Stimulated activated CD8-positive, alpha-beta memory T cell treated with anti-CD3 and anti-CD28 coated beads, Interleukin-4, amount 100 ng/mL, for 4 hours (primary cell): ENCODE measurements at places on chromosomes 1 and 21.

- DNase-seq: no peak
Measured at GRCh38 chr1:26161415-26162219, 2.7 kb downstream of the FAM110D start.

DNA sequence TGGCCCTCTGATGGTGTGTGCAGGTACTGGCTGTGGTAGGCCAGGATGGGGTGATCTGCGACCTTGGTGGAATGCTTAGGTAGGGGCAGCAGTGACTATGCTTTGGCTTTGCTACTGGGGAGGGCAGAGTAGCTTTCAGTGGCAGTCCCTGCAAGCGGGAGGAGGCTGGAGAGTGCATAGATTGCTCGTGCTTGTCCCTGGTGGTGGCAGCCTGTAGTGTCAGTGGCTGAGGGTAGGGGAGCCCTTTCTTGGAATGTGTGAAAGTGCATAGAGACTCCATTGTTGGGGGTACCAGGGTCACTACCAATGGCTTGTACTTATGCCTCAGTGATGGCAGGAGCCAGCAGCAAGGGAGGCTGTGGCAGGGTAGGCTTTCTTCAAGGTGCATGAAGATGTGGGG, 582.6 kb downstream of the MRPL39 start:
- DNase-seq: no peak

GRCh38 chr1:231134624-231135023, 27.2 kb upstream of the TRIM67 start:
- no peak for DNase-seq

GRCh38 chr1:169725930-169726329, 7.9 kb downstream of the SELE start:
- no peak for DNase-seq

GRCh38 chr1:24830680-24831272, 85.5 kb downstream of the CLIC4 start:
- no peak for DNase-seq

GRCh38 chr21:28856588-28857250, 136.0 kb downstream of the LTN1 start:
- no peak for DNase-seq

- DNase-seq: no peak
Measured at GRCh38 chr1:245345191-245345884, 190.6 kb downstream of the KIF26B start.

DNA sequence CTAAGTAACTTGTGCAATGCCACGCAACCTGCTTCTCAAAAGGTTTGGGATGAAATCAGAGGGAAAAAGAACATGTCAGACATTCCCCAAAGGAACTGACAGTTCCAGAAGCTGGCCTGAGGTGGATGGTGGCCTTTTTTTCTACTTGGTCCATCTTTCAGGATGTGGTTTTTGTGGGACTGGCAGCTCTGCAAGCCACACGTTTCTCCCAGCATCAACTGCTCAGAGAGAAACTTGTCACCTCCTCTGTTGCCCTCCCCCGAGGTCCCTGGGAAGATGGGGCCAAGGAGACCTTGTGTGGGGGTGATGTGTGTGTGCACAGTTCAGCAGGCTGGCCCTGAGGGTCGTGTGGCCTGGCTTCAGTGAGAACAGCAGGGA, 2.5 kb upstream of the DHRS3 start:
- no peak for DNase-seq

- no peak for DNase-seq
Measured at GRCh38 chr1:33119050-33119449, 38.1 kb downstream of the AZIN2 start.

DNA sequence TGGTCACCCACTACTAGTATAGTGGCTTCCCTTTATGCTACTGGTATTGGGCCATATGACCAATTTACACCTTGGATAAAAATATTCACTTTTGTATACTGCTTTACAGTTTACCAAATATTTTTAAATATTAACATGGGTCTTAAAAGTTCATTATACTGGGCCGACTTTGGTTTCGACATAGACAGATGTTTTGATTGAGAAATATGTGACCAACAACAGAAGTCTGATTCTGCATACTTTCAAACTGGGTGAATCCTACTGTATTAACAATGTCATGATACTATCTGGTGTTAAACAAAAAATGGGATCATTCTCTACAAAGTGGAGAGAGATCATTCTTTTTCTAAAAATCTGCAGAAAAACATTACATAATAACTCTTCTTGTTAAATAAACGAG, 134.8 kb downstream of the AKT3 start:
- no peak for DNase-seq

- DNase-seq: no peak
Measured at GRCh38 chr1:186511761-186512637, 51.1 kb upstream of the PDC start.

- DNase-seq: no peak
Measured at GRCh38 chr21:31900121-31900895, 27.5 kb downstream of the HUNK start.

DNA sequence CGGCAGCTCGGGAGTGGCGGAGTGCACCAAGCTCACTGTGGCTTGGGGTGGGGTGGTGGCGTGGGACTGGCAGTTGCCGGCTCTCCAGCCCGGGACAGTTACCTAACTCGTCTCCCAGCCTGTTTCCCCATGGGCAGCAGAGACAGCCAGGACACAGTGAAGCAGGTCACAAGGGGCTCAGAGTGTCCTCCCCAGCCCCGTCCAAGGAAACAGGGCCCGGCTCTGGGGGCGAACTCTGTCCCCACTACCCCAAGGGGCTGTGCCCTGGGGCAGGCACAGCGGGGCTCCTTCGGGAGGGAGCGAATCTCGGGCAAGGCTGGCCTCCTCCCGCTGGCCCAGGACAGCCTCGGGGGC, 759 bp downstream of the GPR157 start:
- DNase-seq: no peak

- no peak for DNase-seq
Measured at GRCh38 chr1:163870666-163871065, 548.9 kb downstream of the NUF2 start.

- DNase-seq: no peak
Measured at GRCh38 chr21:44593598-44594405, 1.5 kb upstream of the KRTAP10-6 start.

DNA sequence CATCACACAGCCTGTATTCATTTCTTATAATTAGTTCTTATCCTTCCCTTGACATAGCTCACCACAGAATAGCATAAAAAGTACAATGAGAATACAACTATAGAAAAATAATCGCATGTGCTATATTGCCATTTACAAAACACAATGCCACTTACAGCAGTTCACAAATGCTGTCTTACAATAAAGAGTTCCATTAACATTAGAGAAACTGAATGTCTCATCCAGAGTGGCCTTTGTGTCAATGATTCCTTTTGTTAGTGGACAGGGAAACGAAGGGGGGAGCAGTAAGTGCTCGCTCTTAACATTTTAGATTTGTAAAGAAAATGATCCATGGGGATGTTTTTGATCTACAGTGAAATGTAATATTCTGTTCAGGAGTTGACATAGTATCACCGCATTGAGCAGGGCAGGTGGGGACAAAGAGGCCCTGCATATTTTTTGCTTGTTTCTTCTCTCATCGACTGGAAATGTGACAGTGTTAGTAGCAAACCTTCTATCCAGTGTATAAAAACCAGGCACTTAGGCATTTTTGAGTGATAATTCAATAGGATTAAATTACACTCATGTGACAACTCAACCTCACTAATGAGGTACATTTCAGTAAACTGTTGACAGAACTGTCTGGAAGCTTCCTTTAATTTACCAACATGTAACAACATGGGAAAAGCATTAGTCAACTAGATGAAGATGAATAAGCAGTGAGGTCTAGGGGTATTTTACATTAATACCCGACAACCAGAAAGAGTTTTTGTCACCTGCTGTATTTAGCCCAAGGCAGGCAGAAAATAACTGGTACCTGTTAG, 35.6 kb upstream of the RRP15 start:
- no peak for DNase-seq

GRCh38 chr1:9350013-9350908, 57.6 kb downstream of the SPSB1 start:
- DNase-seq: no peak

GRCh38 chr1:1181129-1181937, 7.7 kb downstream of the TTLL10 start:
- DNase-seq: no peak

- no peak for DNase-seq
Measured at GRCh38 chr21:35019631-35020032, 29.5 kb downstream of the RUNX1 start.

DNA sequence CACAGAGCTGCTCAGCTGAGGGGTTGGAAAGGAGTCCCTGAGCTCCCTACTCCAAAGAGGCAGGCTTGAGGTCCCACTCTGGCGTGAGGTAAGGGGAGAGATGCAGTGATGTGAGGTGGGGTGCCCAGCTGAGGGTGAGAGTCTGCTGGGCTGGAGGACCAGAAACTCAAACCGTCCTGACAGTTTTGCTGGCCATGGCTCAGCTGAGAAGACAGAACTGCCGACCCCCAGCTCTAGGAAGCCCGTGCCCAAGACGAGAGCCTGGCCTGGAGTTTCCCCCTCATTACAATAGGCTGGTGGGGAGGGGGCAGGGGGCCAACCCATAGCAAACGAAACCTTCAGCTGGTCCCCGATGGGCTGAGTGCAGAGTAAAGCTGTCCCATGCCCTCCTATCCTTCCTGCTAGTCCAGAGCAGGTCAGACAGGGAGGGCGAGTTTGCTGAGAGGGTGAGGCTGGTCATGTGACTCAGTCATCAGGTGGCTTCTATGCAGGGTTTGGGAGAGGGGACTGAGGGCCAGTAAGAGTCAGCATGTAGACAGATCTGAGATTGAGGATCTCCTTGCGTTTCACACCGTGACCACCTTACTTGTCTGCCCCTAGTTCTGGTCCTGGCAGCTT, 129.3 kb downstream of the PRDM2 start:
- no peak for DNase-seq

DNA sequence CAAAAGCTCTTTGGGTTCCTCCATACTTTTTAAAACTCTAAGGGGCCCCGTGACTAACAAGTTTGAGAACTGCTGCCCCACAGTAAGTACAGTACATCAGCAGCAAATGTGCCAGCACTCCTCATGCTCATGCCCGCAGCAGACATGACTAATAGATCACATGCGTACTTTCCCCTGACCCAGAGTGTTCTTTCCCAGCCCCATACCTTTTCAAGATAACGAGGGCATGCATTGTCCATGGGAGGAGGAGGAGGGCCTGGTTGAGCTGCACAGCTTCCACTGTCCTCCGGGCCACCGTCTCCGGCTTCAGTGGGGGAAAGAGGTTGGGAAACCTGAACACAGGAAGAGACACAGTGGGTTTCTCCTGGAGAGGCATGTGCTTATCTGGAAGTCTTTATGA, 45.5 kb downstream of the DHRS3 start:
- DNase-seq: no peak

GRCh38 chr1:222416001-222416791, 131.7 kb downstream of the HHIPL2 start:
- no peak for DNase-seq

DNA sequence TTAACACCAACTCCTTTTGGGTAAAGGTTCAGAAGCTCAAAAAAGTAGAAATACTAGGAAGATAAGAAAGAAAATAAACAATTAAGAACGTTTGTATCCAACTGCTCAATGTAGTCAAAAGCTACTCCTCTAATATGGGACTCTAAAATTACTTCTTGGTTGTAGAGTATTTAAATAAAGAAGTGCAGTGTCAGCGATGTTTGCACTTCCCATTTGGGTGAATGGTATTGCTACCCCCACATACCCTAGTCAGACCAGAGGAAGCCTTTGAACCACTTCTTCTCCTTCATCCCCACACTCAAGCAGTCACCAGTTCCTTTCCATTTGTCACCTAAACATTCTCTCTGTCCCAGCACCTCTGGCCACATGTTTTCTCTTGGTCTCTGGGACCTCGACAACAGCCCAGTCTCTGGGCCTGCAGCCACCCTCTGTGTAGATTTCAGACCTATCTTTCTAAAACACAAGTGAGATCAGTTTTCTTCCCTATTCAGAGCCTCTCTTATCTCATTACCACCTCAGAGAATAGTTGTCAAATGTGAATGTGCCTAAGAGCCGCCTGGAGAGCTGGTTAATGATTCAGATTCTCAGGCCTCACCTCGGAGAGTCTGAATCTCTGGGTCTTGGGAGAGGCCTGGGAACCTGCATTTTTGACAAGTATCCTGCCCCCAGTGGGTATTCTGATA, 109.8 kb downstream of the OMA1 start:
- no peak for DNase-seq

- no peak for DNase-seq
Measured at GRCh38 chr1:33736496-33736895, 127.4 kb upstream of the HMGB4 start.

DNA sequence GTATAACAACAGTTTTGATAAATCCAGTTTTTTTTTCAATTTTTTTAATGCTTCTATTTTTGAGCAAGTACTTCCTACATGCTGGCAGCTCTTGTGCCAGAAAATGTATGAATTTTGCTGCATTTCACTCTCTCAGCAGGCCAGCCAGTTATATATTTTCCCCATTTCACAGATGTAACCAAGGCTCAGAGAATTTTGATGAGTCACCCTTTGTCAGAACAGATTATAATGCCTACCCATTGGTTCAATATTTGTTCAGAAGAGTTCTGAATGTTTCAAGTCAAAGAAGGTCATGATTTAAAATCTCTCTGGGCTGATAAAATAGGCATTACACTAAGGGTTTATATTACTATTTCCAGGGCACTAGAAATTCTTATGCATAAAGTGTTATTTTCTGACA, 452.2 kb downstream of the RWDD3 start:
- no peak for DNase-seq

GRCh38 chr1:244163861-244164510, 112.9 kb downstream of the ZBTB18 start:
- no peak for DNase-seq
